ENCODE measurements at places on chromosomes 12 and 14.

- DNase-seq, result no peak
These were observed 4.3 kb upstream of the KRT72 start for GRCh38 chr12:52605542-52605941.

DNA sequence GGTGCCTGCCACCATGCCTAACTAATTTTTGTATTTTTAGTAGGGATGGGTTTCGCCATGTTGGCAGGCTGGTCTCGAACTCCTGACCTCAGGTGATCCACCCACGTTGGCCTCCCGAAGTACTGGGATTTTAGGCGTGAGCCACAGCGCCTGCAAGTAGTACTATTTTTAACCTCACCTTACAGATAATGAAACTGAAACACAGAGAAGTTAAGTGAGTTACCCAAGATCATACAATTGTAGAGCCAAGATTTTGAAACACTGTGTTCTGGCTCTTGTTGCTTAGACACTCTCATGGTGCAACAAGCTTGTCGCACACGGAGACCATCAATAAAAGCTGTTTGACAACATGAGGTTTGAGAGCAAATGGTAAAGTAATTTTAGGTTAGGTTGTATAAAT is 159.1 kb upstream of the LMNTD1 start:
- no peak for DNase-seq

GRCh38 chr14:51691176-51691575 is 39.5 kb downstream of the FRMD6 start:
- DNase-seq, result no peak

- DNase-seq, result peak; percentile 74
These were observed 2.6 kb upstream of the HAL start for GRCh38 chr12:95998611-95999286.

- no peak for DNase-seq
These were observed 87.2 kb downstream of the SPRING1 start for GRCh38 chr12:116650585-116651087.

All from NCI-H748 treated with DMSO at 0.1 percent for 48 hours (cell line).